Thoracic aorta (tissue), 2 donors: ENCODE measurements at places on chromosomes 16 and 17.

- DNase-seq, result no peak
These were observed 12.7 kb downstream of the KRT12 start for GRCh38 chr17:40854175-40854814.

GRCh38 chr16:84672276-84673202, 24.2 kb downstream of the KLHL36 start:
- peak; percentile 29 for DNase-seq

GRCh38 chr17:7220593-7221277, 997 bp downstream of the ACADVL start:
- DNase-seq, result no peak

- no peak for DNase-seq
These were observed 118.4 kb downstream of the VPS53 start for GRCh38 chr17:596287-596686.

- no peak for DNase-seq
These were observed 24.4 kb upstream of the MYO15B start for GRCh38 chr17:75563063-75563758.

- DNase-seq, result no peak
These were observed 12.9 kb upstream of the PVALEF start for GRCh38 chr17:81152288-81152828.

- no peak for DNase-seq
These were observed 122.6 kb downstream of the SHISA6 start for GRCh38 chr17:11363565-11364117.

- no peak for DNase-seq
These were observed 2.5 kb upstream of the LASP1 start for GRCh38 chr17:38867179-38867967.

- DNase-seq, result peak; percentile 22
These were observed 13.6 kb upstream of the EEF2K start for GRCh38 chr16:22192261-22193062.

- no peak for DNase-seq
These were observed at the start of the genes CXCL16 and ZMYND15 for GRCh38 chr17:4739122-4740024. TSS of gene CXCL16 (minus strand) at chr17:4739928. CDS start at chr17:4739339, 589 bp downstream. TSS of gene ZMYND15 (plus strand) at chr17:4739833. CDS start at chr17:4740549, 716 bp downstream.

DNA sequence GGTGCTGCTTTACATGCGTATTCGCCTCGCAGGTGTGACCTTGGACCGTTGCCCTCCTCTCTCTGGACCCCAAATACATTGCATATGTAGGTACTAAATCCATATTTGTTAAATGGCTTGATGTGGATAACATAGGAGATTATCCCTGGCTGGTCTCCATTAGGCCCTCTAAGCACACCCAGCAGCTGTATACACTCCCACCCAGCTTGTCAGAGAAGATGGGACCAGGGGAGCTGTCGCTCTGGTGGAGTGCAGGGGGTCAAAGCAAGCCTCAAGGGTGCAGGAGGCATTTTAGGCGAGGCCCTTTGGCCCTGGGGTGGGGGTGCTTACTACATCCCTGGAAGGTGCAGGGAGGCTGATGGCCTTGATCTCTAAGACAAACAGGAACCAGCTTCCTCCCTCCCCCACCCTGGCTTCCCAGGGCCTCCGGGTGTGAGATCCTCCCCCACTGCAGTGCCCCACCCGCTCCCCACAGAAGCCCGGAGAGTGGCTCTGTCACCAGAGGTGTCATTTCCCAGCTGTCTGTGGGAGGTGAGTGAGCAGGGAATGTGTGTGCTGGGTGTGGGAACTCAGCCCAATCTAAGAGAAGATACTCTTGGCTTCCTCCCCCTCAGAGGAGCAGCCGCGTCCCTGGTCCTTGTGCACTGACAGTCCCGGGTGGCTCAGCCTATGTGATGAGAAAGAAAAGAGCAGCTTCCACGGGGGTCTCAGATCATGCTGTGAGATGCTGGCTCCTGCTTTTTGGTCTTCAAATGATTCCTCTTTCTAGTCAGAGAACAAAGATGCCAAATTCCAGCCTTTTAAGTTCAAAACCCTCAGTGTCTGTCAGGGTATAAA, 1.4 kb upstream of the VAMP2 start:
- no peak for DNase-seq

DNA sequence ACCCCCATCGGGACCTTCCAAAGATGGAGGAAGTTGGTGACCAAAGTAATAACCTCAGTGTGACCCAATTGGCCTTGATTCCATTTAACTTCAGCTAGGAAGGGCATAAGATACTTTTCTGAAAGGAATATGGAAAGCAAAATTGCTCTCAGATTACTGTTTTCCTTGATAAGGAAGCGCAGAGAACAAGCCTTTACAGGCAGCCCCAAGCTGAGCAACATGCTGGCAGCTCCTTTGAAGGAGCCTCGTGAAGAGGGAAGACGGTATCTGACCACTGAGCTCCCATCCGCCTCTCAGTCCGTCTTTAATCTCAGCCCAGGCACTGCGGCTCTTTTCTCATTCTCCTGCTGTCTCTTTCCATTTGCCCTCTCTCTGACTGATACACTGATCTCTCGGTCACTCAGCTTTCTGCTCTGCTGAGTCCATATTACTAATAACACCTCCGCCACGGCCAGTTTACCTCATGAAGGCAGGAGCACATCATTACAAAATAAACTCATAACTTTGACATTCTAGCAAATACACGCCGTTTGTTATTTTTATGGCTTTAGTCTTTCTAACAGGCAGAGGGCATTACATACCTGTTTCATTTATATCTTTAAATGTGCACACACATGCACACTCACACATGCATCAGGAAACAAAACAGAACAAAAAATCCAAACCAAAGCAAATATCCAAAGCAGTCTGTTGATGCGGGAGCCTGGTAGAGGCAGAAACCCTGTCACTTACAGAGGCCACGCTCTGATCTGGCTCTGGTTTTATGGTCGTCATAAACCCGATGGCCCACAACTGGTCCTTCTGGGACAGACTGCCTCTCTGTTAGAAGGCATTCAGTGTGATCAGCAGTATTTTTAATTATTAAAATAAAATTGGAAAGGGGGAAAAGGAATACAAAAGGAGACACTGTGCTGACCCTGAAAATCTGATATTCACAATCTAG, 183.2 kb downstream of the AATF start:
- no peak for DNase-seq

- no peak for DNase-seq
These were observed 67.0 kb downstream of the CACNG1 start for GRCh38 chr17:67111327-67111726.

- DNase-seq, result no peak
These were observed 58.0 kb upstream of the HNF1B start for GRCh38 chr17:37802712-37803416.

DNA sequence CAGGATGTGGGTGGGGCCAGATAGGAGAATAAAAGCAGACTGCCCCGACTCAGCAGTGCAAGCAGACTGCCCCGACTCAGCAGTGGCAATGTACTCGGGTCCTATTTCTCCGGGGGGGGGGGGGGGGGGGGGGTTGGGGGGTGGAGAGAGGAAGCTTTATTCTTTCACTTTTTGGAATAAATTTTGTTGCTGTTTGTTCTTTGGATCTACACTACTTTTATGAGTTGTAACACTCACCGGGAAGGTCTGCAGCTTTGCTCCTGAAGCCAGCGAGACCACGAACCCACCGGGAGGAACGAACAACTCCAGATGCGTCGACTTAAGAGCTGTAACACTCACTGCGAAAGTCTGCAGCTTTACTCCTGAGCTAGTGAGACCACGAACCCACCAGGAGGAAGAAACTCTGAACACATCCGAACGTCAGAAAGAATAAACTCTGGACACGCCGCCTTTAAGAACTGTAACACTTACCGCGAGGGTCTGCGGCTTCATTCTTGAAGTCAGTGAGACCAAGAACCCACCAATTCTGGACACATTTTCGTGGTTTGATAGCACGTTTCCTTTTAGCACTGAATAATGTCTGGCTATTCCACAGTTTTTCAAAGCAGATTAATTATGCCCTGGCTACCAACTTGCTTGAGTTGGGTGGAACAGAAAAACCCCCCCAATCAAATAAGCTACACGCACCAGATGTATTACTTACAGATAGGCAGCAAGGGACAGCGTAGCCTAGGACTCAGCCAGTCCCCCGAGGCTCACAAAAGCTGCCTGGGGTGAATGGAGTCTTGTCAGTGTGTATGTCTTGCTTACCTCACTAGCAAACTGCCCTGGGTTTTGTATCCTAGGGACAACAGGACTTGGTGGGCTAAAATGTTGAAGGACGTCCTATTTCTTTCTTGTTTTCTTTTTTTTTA, 11.9 kb downstream of the FZD2 start:
- DNase-seq, result no peak

DNA sequence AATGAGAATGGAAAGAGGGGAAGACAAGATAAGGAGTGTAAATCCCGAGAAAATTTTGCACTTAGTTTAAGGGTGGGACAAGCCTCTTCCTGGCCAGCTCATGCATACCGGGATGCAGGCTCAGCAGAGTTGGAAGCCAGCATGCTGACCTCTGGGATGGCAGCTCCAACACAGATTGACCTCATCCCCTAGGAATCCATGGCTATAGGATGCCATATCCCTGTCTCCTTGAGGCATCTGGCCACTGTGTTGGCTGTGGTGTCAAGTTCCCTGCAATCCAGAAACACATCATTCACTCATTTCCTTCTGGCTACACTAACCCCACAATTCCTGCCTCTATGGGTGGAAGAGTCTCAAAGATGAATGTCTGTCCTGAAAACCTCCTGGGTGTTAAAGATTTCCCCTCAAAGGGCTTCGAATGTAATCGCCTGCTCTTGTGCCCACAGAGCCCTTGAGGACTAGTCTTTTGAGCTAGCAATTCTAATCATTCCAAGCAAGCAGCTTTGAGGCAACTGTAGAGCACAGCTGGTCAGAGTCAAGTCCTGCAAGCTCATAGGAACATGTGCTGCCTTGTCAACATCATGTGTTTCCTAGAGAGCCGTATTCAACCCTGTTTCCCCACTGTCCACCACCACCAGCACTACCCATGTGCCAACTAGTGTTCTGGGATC, 141.4 kb downstream of the PMP22 start:
- no peak for DNase-seq

GRCh38 chr16:27281243-27281642, 12.7 kb upstream of the NSMCE1 start:
- DNase-seq, result no peak

GRCh38 chr16:84228256-84228838, 11.5 kb downstream of the KCNG4 start:
- DNase-seq, result peak; percentile 72

GRCh38 chr17:227946-228615, 46.6 kb upstream of the DOC2B start:
- DNase-seq, result no peak

- no peak for DNase-seq
These were observed 67.4 kb downstream of the MED13 start for GRCh38 chr17:61997664-61998063.

DNA sequence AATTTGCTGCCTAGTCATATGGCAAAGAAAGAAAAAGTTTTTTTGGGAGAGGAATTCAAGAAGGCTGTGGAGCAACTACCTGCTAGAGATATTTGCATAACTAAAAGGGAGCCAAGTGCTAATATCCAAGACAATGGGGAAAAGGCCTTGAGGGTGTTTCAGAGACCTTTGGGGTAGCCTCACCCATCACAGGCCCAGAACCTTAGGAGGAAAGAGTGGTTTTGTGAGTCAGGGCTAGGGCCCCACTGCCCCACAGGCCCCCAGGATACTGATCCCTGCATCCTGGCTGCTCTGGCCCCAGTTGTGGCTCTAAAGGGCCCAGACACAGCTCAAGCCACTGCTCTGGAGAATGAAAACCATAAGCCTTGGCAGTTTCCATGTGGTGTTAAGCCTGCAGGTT, 41.9 kb upstream of the SDK2 start:
- DNase-seq, result no peak

- no peak for DNase-seq
These were observed 122.7 kb upstream of the ZFHX3 start for GRCh38 chr16:73170612-73171038.

- DNase-seq, result no peak
These were observed 6.5 kb downstream of the SCGB1C2 start for GRCh38 chr17:143785-144281.

- no peak for DNase-seq
These were observed 11.1 kb downstream of the PIMREG start for GRCh38 chr17:6455321-6455705.

DNA sequence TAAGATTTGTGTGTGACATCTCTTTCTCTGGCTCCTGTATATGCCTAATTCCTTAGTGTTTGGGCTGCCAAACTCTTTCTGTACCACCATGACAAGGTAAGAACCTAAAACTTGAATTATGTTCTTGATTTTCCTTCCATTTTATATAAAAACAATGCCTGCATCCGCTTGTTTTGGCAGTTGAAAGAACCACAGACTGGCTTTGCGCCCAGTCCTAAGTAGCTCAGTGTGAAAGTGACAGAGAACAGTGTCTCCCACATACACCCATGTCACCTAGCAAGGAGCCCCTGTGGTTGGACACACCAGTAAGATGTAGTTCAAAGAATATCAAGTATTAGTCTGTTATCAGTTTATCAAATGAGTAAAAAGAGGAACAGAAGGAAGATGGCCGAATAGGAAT, 40.7 kb upstream of the SLC6A2 start:
- DNase-seq, result no peak

DNA sequence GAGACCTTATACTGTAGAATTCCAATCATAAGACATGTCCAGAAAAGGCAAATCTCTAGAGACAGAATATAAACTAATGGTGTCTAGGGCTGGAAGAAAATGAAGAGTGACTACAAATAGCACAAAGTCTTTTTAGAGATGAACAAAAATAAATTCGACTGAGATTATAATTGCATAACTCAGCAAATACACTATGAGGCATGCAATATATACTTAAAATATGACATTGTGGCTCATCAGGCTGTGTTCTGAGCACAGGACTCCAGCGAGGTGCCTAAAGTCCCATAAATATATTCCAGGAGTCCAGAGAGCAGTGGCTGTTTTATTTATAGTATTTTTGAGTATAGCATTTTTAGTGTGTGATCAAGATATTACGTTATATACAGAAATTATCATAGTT, 13.1 kb upstream of the ZNF267 start:
- DNase-seq, result no peak

GRCh38 chr16:25063865-25064264, 47.7 kb upstream of the LCMT1 start:
- no peak for DNase-seq

DNA sequence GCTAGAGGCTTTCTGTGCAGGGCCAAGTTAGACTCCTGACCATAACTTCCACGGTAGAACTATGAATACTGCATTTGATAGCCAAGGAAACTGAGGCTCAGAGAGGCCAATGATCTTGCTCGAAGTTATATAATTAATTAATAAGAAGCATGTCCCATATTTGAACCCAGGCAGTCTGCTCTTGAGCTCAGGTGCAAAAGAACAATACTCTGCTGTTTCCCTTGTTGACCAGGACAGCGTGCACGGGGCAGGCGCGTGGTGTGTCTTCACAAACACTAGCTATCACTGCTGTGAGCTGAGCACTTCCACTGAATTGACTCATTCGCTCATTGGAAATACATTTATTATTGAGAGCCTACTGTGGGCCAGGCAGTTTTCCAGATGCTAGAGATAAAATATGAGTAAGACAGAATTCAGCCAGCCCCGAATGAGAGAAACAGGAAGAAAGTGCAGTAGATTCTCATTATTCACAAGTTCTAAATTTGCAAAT, 1.6 kb downstream of the CHD9 start:
- no peak for DNase-seq

DNA sequence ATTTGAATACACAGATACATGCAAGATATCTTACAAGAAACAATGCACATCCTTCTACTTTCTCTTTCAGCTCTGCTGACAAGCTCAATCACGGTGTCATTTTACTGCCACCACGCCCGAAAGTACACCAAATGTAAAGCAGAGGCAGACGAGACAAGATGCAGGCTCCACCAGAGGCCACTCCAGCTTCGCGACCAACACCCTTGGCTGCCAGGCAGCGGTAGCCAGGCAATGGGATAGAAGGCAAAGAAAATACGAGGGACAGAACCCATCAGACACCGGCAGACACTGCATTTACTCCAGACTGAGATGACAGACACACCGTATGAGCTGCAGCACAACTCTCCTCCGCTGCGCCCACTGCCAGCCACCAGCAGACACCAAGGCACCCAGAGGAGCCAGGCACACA, 41.0 kb downstream of the USP22 start:
- DNase-seq, result no peak
